Hematopoietic multipotent progenitor cell treated with erythropoietin and hydrocortisone succinate and interleukin-3 and kit ligand, for 17 days (in vitro differentiated cells): ENCODE measurements at places on chromosomes 2 and 18.

GRCh38 chr18:3911413-3911812 lies 461.4 kb downstream of the TGIF1 start:
- DNase-seq: no peak

DNA sequence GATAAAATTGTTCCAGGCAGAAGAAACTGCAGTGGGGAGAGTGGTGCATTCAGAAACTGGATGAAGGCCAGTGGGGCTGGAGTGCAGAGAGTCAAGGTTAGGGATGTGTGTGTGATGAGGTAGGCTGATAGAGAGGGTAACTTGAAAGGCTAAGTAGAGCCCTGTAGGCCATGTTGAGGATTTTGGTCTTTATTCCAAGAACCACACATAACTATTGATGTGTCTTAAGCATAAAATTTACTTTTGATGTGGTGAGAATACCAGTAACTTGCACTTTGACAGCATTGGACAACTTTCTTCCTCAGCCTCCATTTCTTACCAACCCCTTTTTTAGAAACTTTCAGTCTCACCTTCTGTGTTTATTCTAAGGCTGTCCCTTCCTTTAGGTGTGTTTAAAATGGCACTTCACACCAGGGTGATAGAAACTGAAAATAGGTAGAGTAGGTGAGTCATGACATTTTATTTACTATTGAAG lies 22.6 kb downstream of the MTX2 start:
- no peak for DNase-seq

DNA sequence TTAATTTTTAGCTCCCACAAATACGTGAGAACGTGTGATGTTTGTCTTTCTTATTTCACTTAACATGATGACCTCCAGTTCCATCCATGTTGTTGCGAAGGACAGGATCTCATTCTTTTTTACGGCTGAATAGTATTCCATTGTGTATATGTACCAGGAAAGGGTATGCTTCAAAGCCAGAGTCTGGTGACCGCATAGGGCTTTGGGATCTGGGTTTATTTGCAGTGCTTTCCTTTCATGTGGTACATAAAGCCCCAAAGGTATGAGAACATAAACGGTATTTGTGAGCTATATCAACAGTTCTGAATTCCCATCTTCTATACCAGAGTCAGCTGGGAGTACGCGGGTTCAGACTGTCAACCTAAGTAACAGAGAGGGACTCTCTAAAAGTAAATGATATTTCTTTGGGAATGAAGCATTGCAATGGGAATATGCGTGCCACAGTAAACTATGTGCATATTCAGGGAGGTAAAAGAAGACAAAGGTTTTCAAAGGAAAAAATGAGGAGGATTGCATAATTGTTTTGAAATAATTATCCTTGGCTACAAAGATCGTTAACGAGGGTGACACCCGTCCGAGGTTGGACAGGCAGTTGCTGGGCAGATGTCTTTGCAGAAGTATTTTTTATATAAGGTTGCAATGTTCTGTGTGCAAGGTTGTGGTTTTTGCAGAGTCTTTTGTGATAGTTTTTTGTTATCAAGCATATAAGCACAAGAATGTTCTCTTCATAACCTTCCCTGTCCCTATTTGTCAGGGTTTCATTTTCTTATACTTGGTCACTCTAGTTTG lies 24.4 kb downstream of the CRYGD start:
- no peak for DNase-seq

DNA sequence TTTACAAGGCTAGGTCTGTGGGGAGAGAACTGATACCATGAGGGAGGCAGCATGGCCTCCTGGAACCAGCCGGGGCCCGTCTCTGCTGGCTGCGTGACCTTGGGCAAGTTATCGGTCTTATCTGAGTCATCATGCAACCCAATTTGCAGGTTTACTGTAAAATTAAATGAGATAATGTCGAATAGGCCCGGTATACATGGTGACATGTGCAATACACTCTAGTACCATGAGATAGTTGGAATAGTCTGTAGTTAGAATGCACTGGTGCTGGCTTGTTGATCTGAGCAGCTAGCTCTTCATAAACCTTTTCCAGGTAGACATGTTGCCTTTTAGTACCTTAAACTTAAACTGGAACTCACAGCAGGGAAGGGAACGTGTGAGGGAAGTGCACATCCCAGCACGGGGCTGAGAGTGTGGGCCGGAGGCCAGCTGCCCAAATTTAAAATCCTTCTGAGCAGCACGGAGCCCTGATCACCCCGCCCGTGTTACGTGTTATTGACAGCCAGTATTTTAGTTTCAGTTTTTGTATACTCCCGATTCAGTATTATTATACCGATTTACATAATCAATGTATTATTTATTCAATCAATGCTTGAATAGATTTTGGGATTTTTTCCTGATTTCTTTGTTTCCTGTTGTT lies 72.4 kb upstream of the HS6ST1 start:
- DNase-seq: no peak

DNA sequence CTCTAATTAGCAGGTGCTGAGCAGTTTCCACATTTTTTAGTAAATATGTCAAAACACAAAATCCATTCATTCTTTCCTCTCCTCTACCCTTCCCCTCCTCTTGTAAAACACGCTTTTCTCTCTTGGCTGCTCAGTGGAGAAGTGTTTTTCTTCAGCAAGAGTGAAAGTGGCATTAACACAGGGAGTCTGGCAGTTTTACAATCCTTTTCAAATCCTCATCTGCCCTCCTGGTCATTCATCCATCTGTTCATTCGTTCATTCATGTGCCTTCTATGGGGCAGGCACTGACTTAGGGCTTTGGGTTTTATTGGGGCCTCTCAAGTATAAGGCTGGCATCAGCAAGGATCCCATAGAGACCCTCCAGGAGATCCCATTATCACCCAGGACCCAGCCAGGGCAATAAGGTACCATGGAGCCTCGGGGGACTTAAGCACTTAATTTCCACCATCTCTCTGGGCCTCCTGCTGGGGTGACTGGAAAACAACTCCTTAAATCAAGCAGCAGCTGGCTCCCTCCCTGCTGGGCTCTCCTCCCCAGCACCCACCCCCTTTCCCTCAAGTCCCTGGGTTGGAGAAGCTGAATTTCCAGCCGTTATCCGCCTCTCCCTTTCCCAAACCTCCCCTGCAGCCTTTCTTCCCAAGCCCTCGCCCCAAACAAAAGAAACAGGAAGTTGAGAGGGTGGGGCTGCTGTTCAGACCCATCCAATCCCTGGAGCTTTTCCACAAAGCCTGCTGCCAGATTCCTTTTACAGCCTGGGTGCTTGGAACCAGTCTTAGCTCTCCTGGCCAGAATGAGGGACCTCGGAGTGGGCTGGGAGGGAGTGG lies 32.6 kb downstream of the MARCHF4 start:
- DNase-seq: no peak

DNA sequence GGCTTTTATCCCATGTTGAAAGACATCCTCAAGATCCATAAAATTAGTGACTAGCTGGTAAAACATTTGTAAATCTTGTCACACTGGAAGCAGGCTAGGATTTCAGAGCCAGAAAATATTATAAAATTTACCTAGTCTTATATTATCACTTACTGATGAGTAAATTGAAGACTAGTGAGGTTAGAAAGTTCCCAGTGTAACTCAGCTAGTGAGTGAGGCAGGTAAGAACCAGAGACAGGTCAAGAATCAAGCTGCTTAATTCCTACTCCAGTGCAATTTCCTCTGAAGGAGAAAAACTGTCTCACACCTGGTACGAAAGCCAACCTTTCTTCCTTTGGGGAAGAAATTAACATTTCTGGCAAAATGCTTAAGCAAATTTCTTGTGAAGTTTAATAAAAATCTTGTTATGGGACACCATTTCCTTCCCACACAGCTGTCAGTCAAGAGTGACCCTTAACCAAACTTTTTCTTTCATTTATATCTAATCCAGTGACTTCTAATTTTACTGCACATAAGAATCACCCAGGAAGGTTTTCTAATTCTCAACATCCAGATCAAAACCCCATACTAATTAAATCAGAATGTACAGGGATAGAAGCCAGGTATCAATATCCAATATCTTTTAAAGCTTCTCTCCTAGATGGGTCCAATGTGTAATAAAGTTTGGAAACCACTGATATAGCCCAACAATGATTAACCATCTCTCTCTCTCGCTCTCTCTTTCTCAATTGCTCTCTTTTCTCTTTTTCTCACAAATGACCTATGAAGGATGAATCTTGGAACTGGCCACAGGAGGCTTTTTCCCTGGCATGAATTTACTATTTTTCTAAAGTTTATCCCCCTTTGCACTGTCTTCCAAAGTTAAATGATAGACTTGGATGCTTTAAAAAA lies 264.3 kb upstream of the SLC39A10 start:
- DNase-seq: no peak

- DNase-seq: no peak
Observed at GRCh38 chr2:197308996-197309690, 1.4 kb downstream of the ANKRD44 start.

GRCh38 chr2:217711188-217711587 lies 291.6 kb downstream of the TNS1 start:
- DNase-seq: no peak

GRCh38 chr2:67614454-67614853 lies 217.3 kb downstream of the ETAA1 start:
- no peak for DNase-seq

- no peak for DNase-seq
Observed at GRCh38 chr18:77049938-77050337, 82.6 kb downstream of the MBP start.

- no peak for DNase-seq
Observed at GRCh38 chr18:22914633-22915032, 18.5 kb upstream of the RBBP8 start.

DNA sequence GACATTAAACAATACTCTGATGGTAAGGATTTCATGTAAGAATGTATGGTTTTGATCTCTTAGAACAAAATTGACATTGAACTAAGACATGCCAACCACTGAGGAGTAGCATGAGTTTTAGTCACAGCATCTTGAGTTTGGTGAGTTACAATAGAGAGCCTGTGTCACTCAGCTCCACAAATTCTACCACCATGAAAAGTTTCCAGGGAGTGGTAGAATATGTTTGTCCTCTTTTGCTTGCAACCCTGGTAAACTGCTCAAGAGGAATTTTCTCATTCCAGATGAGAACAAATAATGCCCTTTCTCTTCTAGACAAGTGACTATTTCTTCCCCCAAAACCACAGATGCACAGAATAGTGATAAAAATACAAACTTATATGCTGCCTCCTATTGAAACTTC lies 502.0 kb upstream of the VRK2 start:
- DNase-seq: no peak

DNA sequence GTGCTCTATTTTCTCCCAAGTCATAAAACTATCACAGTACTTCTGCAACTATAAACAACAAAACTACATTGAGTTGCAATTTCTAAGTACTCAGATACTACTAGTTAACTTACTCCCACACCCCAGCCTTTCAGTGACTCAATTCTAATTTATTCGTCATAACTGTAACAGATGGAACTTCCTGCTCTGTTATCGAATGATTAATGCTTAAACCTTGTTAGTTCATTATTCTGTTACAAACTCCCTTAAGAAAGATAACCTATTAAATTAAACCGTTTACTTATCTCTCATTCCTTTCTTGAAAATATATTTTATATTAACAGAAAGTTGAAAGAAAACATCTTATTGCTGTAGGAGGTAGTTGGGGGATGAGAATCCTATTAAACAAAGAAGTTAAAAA lies 17.0 kb downstream of the TNFAIP6 start:
- no peak for DNase-seq

DNA sequence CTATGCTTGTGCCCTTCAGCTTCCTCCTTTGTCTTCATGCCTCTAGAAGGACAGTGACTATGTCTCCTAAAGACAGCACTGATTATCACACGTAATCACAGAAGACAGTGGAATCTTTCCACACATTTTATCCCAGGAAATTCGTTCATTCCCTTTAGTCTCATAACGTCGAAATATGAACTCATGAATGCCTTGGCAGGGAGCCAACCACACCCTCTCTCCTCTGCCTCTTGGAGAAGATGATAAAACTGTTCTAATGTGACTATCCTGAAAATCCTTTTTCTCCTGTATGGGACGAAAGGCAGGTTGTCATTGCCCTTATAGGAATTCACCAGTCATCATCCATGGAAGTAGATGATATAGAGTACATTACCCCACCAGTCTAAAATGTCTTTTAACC lies 726.6 kb upstream of the FANCL start:
- no peak for DNase-seq

DNA sequence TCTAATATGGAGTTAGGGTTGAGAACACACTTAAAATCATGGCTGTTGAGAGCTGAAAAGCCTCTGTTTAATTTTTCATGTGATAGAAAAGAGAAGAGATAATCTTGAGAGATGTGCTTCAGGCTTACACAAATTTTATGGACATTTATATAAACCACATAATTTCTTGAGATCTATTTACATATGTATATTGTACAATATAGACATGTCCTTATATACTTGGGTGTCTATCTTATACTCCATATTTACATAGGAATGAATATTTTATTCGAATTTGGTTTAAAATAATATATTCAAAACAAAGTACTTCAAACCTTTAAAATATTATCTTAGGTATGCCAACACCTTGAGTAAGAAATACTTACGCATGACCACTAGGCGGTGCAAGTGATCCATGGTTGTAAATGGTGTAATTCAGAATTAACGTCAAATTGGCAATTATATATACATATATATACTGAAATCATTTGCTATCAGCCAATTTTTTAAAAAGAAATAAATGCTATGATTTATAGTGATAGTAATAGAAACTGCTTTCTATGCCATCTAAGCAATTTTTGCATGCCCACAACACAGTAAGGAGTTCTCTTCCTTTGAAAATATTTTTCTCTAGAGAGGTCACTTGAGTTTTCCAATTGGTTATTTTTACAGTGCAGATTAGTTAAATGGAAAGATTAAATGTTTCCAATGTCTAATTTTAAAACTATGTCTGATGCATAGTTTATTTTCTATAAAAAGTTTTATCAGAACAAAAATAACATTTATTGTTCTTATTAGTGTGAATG lies 37.6 kb upstream of the SPAG16 start:
- peak; percentile 41 for DNase-seq

DNA sequence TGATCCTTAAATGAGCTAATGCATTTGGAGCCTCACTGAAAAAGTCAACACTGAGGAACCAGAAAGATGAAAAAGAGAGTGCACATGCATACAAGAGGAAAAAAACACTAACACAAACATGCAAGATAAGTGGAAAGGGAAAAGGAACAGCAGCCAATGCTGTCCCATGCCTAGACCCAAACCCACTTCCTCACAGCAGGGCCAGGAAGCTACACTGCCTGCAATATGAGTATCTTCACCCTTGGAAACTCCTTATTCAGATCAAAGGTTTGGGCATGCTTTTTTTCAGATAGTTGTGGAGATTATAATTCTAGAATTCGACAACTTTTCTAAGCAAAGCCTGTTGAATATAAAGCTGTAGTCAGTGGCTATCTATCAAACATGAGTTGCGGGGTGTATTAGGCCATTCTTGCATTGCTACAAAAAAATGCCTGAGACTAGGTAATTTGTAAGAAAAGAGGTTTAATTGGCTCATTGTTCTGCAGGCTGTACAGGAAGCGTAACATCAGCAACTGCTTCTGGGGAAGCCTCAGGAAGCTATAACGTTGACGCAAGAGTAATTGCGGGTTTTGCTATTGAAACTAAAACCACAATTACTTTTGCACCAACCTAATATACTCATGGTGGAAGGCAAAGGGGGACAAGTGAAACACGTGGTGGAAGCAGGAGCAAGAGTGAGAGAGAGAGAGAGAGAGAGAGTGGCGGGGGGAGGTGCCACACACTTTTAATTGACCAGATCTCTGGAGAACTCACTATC lies 138.2 kb downstream of the MBD2 start:
- DNase-seq: no peak
